Effector CD8-positive, alpha-beta T cell (primary cell): ENCODE measurements at places on chromosomes 1 and 21.

DNA sequence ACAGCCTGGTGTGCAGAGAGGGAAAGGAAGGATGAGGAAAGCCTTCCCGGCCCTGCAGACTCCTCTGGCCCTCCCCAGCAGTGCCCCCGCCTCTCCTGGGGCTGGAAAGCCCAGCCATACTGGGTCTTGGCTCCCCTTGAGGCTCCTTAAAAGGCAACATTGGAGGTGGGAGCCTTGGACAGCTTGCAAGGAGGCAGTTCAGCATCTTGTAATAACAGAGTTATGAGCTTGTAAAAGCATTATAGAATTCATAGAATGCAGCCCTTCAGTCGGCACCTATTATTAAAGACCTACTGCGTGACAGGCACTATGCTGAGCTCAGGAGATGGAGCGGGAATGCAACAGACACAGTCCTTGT lies 4.2 kb downstream of the TINAGL1 start:
- DNase-seq: no peak

DNA sequence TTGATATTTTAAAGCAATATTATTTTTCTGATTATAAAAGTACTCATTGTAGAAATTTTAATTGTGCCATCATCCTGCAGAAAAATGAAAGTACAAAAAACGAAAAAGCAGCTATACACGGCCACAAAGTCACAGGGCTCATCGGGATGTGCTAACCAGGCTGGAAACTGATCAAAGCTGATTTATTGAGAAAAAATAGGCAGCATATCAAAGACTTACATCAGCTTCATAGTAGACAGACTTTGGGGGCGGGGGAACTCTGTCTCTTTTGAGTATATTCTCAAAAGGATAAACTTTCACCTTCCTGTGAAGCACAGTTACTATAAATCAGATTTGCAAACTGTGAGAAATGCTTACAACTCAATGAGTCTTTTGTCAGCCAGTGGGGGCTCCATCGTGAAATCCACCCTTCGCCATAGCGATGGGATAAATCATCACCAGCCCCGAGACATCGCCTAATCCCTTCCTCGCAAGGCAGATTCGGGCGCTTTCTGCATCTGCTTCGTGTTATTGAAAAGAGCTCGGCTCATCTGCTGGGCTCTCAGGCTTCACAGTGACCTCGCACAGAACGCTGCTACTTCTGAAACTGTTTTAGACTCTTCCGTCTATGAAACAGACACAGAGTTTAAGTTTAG lies 69.2 kb upstream of the ERG start:
- DNase-seq: no peak

DNA sequence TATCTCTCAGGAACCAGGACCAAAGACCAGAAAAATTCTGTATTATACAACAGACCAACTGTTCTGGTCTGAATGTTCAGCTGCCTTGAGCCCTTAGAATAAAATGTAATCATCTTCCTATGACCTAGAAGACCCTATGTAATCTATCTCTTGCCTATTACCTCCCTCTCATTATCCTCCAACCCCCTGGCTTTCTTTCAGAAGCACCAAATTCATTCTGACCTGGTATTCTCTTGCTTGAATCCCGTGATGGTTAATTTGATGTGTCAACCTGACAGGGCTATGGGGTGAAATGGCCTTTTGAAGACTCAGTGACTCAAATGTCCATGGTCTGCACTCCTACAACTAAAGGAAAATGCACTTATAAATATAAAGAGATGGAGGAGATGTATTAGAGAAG lies 21.8 kb upstream of the FBXO28 start:
- no peak for DNase-seq

GRCh38 chr1:65090406-65090805 lies 57.6 kb upstream of the AK4 start:
- no peak for DNase-seq

- no peak for DNase-seq
Measured at GRCh38 chr21:42080788-42081083, 9.6 kb downstream of the UMODL1 start.

- peak; percentile 34 for DNase-seq
Measured at GRCh38 chr1:36160949-36161485, 5.1 kb downstream of the MAP7D1 start.

DNA sequence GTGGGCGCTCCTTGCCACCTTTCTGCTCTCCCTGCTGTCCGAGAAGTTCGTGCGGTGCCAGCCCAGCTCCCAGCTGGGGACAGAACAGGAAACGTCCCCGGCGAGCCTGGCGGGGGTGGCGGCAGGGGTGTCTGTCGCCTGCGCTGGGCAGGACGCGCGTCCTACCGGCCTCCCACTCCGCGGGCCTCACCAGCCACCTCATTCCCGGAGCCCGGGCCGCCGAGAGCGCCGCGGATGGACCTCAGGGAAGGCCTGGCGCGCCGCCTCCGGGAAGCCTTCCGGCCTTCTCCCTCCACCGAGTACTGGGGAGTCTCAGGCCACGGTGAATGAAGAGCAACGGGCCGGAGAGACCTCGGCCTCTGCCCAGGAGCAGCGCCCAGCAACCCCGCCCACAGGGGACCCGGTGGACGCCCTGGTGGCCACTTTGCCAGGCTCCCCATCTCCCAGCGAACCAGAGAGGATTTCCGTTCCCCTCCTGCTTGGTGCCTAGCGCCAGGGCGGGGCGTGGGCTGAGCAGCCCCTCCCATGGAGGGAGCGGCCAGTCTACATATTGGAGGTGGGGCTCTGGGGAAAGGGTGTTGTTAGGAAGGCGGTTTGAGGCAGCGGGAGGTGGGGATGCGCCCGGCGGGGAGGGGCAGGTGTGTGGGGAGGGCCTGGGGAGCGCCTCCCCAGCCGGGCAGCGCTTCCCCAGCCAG lies 9.5 kb upstream of the TNFRSF14 start:
- peak; percentile 75 for DNase-seq

GRCh38 chr1:172895761-172896160 lies 155.0 kb downstream of the TNFSF18 start:
- no peak for DNase-seq

- no peak for DNase-seq
Measured at GRCh38 chr1:40977716-40978115, 1.8 kb upstream of the CTPS1 start.

DNA sequence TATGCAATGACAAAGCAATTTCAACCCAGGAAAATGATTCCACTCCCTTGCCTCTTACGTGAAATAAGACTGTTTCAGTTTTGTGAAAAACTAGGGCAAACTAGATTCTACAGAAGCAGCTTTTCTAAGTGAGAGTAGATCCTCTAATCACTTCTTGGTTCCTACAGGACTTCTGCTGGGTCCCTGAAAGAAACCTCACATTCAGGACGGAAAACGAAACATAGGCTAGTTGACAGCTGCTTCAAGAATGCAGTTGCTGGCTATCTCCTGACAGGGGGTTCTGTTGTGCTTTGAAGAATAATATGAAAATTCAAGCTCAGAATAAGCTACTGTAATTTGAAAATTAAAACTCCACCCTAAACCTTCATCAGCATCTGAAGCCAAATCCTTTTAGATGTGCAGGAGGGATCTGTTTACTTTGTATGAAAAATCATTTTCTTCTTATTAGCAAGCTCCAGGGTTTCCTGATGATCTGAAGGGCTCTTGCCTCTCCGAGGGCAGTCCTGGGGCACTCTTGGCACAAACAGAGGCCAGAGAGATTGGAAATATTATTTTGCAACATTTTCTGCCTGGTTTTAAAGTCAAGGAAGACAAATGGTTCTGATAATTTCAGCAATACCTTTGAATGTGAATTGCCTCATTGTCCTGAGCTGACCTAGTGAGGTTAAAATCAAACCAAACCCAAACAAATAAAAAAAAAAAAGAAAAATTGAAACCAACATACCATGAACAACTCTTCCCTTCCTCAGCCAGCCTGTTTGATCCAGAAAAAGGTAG lies 55.0 kb downstream of the NTMT2 start:
- no peak for DNase-seq

DNA sequence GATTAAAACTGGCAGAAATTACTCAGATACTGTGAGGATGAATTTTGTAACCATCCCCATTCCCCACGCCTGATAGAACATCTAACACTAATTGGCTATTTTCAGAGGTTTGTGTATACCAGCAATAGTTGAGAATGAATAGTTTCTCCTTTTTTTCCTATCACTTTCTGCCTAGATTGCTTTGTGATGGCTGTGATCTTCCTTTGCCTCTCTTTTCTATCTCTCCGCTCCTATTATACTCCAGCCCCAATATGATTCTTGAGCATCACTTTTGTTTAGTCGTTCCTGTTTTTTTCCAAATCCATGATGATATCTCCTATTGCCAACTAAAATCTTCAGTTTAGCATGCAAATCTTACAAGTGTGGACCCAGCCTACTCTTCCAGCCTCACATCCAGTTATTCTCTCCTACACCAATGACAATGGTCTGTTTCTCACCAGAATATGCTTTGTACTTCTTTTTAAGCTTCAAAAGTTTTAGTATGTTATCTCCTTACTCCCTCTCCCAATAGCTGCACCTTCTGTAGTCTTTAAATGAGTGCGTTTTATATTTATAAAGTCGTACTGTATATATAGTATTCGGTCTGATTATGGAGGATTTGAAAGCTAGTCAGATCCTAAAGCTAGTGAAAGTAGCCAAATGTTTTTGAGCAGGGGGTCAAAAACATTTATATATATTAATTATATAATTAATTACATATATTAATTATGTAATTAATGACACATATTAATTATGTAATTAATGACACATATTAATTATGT lies 25.2 kb downstream of the MAGI3 start:
- DNase-seq: no peak

DNA sequence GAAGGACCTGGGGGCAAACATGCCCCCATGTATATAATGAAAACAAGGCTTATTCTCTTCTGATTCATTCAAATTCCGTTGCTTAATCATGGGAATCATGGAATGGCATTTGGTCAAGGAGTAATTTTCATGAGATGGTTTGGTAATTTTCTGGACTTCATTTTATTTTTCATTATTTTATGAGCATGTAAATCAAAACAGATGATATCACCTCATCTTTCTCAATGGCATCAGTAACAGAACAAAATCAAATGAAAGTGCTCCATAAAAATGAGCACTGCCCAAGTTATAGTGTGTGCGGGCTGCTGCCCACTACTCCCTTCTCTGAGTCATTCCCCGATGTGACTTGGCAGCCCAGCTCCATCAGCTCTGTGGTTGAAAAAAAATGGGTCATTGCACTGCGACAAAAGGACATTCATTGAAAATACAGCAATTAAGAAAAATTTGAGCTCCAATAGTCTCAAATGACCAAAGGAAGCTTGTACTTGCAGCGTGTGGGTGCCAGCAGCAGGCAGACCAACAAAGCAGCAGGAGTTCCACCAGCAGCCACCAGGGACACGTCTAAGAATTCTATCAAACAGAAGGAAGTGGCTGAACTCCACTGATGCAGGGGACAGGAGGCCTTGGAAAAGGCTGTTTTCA lies 84.3 kb upstream of the VAV3 start:
- no peak for DNase-seq

DNA sequence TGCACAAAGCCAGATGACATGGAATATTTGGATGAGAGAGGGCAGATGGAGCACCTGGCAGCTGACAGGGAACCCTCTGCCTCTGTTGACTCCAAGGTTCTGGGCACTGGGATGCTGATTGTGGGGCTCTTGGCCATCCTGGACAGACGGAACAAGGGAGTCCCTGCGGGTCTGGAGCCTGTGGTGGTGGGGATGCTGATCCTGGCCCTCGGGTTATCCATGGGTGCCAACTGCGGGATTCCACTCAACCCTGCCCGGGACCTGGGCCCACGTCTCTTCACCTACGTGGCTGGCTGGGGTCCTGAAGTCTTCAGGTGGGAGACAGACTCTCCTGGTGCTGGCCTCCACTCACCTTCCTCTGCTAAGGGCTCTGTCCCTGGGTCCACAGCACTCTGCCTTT lies 1.8 kb upstream of the ATP8B2 start:
- DNase-seq: no peak

DNA sequence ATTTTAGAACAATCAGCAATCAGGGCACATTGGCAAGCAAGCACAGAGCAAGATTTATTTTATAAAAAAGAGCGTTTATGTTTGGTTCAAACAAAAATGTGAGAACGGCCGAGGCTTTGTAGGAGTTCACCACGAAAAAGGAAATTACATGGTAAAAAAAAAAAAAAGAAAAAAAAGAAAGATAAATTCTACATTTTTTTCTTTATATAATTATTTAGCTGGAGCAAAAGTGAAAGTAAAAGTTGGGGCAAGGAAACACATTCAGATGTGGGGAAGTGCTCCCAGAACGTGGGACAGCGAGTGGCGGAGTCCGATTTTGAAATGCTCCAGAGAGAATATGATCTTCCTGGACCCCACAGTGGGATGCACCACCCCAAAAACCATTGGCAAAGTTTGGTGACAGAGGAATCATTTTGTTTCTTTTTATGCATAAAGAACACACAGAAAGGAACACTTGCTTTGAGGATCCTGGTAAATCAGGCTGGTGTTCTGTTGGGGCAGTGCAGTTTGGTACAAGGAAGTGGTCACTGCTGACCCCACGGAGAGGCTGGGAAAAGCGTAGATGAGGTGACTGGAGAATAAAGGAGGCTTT lies 16.3 kb upstream of the ATP5PO start:
- no peak for DNase-seq

DNA sequence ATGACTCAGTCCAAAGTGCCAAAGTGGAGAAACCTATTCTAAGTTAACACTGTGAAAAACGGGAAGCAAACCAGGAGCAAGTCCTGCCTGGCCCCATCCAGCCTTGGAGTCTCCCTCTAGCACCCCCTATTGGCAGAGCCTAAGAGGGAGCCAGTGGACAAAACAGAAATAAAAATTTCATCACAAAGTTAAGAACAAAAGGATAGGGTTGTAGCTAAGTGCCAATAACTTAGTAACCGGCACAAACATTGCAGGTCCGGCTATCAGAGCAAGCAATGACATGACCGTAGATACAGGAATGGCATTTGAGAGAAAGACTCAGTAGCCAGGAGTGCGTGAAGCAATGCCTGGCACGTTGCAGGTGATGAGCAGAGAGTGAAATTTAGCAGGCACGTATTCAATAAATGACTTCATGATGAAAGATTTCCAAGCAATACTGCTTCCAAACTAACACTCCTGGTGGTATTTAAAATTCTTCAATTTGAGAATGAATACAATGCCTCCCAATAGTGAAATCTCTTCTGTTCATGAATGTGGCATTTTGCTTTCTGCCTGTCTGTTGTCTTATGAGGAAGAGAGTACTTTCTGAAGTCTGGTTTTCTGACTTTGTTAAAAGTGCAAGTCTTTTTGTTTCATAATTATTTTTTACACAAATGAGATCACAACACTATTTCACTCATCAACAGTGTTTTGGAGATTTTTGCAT lies 391.0 kb downstream of the OMA1 start:
- no peak for DNase-seq

- DNase-seq: no peak
Measured at GRCh38 chr1:29653034-29653810, 416.9 kb downstream of the PTPRU start.

DNA sequence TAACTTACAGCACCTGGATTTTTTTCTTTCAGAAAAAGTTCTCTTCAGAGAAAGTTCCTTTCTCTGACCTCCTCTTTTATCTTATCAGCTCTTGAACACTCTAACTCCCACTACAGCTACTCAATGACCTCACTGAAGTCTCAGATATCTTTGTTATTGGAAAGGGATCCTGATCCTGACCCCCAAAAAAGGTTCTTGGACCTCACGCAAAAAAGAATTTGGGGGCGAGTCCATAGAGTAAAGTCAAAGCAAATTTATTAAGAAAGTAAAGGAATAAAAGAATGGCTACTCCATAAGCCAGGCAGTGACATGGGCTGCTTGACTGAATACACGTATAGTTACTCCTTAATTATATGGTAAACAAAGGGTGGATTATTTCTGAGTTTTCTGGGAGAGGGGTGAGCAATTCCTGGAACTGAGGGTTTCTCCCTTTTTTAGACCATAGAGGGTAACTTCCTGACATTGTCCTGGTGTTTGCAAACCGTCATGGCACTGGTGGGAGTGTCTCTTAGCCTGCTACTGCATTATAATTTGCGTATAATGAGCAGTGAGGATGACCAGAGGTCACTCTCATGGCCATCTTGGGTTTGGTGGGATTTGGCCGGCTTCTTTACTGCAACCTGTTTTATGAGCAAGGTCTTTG lies 44.2 kb downstream of the WDR64 start:
- DNase-seq: no peak
